Hematopoietic multipotent progenitor cell treated with erythropoietin and hydrocortisone succinate and interleukin-3 and kit ligand, for 6 days (in vitro differentiated cells): ENCODE measurements at places on chromosomes 13 and 19.

DNA sequence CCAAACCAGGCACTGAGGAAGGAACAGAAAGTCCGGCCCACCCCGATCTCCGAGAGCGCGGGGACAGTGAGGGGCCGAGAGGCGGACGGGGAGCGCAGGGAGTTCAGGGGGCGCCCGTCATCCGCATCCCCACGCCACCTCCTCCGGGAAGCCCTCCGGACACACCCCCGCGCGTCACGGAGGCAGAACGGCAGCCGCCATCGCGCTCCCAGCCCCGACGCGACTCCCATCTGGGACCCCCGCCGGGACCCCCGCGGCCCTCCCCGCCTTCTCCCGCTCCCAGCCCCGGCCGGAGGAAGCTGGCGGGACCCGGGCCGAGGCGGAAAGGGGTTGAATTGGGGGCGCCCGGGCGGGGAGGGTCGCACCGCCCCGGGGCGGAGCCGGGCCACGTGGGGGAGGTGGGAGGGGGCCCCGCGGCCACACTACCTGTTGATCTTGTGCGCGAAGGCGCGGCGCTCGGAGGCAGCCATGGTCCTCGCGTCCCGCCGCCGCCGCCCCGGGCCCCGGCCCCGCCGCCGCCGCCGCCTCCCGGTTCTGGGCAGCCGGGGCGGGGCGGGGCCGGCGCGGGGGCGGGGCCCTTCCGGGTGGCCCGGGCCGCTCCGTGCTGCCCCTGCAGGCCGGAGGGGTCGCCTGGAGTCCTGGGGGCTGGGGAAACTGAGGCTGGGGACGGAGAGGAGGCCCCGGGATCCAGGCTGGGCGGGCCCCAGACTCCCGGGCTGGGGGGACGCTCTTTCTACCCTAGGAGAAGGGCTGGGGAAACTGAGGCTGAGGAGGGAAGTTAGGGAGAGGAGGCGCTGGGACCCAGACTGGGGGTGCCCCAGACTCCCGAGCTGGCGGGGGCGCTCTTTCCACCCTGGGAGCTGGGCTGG is at the start of gene DOCK6:
Gene DOCK6, minus strand, starts transcription at position 554 of the 869 bp plus-strand sequence. Its CDS starts 84 bp downstream, at position 470.
- DNase-seq: peak; percentile 32

- DNase-seq: no peak
Measured at GRCh38 chr19:11059511-11060358, 29.5 kb upstream of the LDLR start.

GRCh38 chr19:58514564-58515022 is 2.8 kb upstream of the SLC27A5 start:
- DNase-seq: no peak

GRCh38 chr13:73025217-73026012 is 33.4 kb upstream of the KLF5 start:
- DNase-seq: no peak

DNA sequence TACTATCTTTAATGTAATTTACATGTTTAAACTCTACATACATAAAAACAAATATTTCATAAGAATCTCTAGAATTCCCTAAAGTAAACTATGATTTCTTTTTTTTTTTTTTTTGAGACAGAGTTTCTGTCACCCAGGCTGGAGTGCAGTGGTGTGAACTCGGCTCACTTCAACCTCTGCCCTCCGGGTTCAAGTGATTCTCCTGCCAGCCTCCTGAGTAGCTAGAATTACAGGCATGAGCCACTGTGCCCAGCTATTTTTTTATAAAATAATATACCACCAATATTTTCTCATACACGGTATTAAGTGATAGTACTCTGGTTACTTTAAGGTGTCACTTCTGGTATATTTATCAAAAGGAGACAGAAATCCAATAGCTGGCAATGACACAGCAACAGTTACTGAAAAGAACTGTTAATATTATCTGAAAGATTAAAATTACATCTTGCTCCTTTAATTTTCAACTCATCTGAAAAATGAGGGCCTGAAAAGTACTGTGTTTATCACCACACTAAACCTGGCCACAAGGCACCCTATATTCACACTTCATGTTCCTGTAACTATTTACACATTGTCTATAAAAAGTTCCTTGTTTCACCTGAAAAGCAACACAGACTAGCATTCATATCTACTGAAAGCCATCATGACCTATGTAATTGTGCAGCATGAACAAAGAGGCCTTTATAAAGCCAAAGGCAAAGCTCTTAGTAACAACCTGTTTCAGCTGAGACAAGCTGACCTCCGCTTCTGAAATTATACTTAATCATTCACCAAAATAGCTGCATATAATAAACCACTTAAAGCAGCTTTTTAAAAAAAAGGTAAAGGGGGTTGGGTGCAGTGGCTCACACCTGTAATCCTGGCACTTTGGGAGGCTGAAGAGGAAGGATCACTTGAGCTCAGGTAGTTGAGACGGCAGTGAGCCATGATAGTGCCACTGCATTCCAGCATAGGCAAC is 106.1 kb downstream of the SLC25A15 start:
- peak; percentile 79 for DNase-seq

DNA sequence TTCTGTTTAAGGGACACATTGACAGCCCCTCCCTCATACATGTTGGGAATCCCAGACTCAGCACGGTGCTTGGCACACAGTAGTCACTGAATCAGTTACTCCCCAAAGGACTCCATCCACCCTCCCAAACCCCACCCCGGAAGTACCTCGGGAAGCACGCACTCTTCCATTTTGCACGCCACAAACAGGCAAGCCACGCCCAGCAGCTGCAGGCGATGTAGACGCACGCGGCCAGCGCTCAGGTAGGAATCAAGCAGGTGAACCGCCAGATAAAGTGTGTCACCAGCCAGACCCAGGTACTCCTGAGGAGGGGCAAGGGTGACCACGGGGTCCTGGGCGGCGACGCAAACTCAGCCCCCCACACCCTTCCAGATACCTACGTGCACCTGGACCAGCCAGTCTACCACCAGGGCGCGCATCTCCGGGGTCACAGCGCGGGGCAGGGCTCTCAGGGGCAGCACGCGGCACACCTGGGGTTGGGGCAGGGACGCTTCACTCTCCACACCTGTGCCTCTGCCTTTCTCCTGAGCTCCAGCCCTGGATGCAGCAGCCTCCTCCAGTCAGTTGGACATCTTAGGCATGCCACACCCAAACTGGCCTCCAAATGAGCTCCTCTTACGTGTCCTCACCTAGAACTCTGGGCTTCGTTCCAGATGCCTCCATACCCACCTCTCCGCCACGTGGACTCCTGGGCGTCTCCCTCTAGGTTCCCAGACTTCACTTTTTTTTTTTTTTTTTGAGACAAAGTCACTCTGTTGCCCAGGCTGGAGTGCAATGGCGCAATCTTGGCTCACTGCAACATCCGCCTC is 1.9 kb downstream of the CCNP start:
- no peak for DNase-seq

DNA sequence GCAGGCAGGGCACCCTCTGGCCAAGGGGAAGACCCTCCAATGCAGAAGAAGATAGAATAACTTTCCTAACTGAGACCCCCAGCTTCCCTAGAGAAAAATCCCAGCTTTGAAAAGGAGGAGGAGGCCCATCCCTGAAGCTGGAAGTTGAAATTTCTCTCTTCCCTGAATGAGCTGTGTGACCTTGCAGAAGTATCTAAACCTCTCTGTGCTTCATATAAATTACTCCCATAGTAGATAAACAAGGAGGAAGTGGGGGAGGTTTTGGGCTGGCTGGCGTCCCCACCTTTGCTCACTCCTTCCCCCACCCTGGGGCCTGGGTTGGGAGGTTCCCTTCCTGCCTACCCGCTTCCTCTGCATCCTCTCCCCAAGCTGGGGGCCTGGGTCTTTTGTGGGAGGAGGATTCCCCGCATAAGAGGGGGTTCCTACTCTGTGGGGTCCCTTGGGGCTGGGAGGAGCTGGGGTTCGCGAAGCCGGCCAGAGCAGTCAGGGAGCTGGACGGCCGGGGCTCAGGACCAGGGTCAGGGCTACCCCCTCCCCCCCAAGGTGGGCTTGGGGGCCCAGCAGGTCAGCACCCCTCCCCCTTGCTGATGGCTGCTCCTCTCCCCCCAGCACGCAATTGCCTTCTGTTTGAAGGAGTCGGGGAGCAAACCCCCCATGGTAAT is 11.7 kb downstream of the CAMSAP3 start:
- no peak for DNase-seq

DNA sequence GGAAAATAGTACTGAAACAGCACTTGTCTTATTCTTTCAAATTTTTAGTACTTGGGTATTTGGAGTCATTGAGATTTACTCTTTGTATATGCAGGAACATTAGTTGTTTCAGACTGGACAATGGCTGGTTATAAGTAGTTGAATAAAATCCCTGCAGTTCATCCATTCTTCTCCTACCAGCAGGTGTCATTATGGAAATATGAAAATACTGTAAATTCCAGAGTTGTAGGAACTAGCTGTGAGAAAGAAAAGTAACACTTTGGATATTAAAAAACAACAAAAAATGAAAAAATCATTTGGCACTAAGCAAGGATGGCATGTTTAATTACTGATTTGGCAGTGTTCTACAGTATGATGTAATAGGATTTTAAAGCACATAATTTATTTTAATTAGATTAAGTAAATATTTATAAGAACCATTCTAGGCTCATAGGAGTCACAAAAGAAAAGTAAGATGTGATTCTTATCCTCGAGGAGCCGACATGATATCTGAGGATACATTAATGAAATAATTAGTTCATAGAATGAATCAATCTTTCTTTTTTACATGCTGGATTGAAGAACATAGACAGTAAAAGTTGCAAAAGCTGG is 155.3 kb downstream of the KCNRG start:
- DNase-seq: no peak

DNA sequence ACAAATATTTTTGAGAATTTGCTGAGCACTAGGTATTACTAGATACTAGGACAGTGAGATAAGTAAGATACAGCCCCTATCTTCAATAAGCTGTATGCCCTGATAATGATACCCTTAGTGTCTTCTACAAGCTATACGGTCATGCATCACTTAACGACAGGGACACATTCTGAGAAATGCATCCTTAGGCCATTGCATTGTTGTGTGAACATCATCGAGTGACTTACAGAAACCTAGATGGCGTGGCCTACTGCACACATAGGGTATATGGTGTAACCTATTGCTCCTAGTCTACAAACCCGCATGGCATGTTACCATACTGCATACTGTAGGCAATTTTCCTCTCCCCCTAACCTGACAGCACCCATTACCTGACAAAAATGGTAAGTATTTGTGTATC is 64.9 kb downstream of the LRCH1 start:
- DNase-seq: no peak

GRCh38 chr19:48921721-48922500 is 11.6 kb upstream of the DHDH start:
- no peak for DNase-seq

DNA sequence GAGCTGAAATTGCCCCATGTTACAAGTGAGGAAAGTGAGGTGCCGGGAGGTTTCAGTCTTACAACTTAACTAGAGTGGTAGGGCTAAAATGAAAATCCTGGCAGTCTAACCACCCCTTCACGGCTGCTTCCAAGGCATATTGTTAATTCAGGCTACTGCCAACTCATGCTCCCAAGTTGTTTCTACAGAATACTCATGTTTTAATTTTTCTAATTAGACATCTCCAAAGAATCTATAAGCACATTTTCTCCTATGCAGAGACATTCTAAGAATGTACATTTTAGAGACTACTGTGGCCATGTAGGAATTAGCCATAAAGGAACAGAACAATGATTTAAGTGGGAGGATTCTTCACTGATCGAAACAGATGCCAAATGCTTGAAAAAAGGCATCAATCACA is 7.0 kb upstream of the TSC22D1 start:
- DNase-seq: no peak

DNA sequence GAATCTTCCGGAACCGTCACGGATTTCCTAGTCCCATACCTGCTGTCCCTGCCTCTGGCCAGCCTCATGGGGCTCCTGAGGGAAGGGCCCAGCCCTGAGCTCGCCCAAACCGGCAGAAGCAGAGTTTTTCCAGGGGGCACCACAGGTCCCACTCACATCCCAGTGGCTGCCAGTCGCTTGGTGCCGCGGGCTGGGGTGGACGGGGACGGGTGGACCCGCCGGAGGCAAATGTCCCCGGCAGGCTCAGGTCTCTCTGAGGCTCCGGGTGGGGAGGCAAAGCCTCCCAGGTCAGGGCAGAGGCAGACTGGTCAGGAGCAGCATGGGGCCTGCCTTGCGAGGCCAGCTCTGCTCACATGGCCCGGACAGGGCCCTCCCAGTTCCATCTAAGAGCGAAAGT is 24.8 kb downstream of the ADPRHL1 start:
- DNase-seq: no peak

GRCh38 chr13:112985803-112986408 is 16.9 kb downstream of the MCF2L start:
- no peak for DNase-seq

- DNase-seq: no peak
Measured at GRCh38 chr19:40542202-40542859, 34.3 kb upstream of the SHKBP1 start.

- no peak for DNase-seq
Measured at GRCh38 chr19:4390017-4390566, 10.3 kb downstream of the SH3GL1 start.
